ENCODE measurements at places on chromosomes 13 and 19.
A peak's percentile ranks its signal among the peaks of the same experiment; 100 is the strongest.

- DNase-seq: peak; percentile 77
These were observed at the start of gene SLC44A2 for GRCh38 chr19:10625003-10625761. TSS of gene SLC44A2 (plus strand) at chr19:10625553. CDS start at chr19:10625634, 81 bp downstream.

DNA sequence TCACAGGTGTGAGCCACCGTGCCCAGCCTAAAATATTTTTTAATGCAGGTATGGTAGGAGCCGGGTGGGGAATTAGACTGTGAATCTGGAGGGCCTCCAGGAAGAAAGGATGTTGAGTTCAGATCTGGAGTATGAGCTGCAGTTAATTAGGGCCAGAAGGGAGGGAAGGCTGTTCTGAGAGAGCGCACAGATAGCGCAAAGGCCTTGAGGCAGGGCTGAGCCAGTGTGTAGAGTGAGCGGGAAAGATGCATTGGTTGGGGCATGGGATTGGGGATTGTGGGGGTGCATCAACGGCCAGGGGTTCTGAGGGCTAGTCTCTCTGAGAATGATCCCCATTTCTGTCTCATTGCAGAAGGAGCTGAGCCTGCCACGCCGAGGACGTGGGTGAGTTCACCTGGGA lies 9.7 kb downstream of the MAST3 start:
- no peak for DNase-seq

DNA sequence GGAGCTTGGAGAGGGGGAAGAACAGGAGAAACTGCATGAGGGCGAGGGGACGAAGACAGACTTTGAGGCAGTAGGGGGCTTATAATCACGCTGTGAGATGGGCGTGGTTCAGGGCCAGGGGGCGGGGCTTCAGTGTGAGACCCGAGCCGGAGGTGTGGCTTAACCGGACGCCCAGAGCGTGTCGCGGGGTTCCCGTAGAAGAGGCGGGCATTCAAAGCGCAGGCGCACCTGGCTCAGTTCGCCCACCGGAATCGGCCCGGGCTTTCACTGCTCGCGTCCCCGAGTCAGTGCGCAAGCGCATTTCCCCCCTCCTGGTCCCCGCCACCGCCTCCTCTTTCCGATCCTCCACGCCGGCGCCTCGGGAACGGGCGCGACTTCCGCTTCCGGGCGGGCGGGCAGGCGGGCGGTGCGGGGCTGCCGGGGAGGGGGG lies 225 bp upstream of the ZNF865 start:
- DNase-seq: peak; percentile 95

- no peak for DNase-seq
These were observed 11.1 kb downstream of the POU2F2 start for GRCh38 chr19:42121036-42121621.

Data from mammary epithelial cell (primary cell).